Activated T-helper 2 cell treated with anti-CD3 and anti-CD28 coated beads, Interferon-gamma antibody, Interleukin-2, Interleukin-4, amounts not matched to agents 10 μg/mL and 5 μg/mL and 100 μg/mL, durations not matched to agents 14 hours and 24 hours and 36 hours (primary cell): ENCODE measurements at places on chromosomes 4 and X. TPM values are rescaled to one million over a fixed set of nuclear protein-coding genes. Genes with fewer than 3 reads are reported as not detected.
A peak's percentile ranks its signal among the peaks of the same experiment; 100 is the strongest.

GRCh38 chr4:9899306-9900055 is 118.0 kb downstream of the DRD5 start:
- peaks cover 3% of the 10 kb centered on the region for H3K4me1 ChIP-seq
- no peaks in the 10 kb centered on the region for H3K36me3 ChIP-seq
- peaks cover 5% of the 10 kb centered on the region for H3K27me3 ChIP-seq
- H3K27ac ChIP-seq, result no peak overlapping the region
- DNase-seq, result no peak

ELF4 gene
- total RNA-seq, result 31.8 and 33.6 TPM in 2 replicates

SPANXD gene
- not detected in 2 replicates for total RNA-seq

DNA sequence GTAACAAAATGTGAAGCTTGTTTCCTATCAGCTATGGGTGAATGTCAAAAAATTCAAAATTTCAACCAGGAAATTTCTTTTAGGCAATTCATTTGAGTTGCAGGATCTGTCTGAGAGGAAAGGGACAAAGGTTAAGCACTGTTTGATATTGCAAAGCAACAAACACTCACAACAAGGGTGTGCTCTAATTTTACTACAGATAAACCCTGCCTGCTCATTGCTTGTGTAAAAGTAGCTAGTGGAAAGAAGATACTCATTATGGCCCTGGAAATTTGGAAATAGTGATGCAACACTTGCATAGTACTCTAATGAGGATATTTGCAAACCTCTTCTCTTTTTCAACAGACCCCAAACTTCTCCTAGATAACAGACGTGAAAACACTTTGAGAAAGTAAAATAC is 27.1 kb downstream of the FAM47E start:
- H3K27me3 ChIP-seq, result peaks cover 25% of the 10 kb centered on the region
- H3K4me1 ChIP-seq, result no peaks in the 10 kb centered on the region
- no peak overlapping the region for H3K27ac ChIP-seq

DNA sequence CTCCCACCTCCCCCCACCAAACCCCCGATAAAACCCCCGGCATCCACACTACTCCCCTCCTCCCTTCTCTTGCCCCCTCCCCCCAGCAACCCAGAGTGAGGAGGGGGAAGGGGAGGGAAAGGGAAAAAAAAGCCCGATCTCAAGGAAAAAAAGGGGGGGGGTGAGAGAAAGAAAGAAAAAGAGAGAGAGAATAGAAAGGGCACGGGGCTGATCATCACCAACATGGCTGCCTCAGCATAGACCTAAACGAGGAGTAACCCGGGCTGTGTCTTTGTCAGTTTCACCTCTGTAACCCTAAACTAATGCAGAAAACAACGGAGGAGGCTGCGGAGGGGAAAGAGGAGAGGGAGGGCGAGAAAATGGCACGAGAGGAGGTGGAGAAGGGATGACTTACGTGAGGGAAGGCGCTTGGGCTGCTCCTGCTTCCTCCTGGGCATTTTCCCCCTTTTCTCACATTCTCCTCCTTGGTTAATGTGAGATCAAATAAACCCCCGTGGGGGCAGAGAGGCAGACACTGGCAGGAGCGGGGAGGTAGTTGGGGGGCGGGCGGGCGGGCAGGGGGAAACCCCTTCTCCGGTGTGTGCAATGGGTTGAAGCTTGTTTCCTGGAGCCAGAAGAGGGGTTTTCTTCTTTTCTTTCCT is 532 bp downstream of the ZNF827 start:
- no peaks in the 10 kb centered on the region for H3K27me3 ChIP-seq
- peak overlapping the region; percentile 90 for H3K4me3 ChIP-seq
- H3K36me3 ChIP-seq, result peaks cover 17% of the 10 kb centered on the region

GIMD1 gene
- total RNA-seq, result not detected in 2 replicates

GRCh38 chrX:56233682-56234081 is 1.5 kb downstream of the KLF8 start:
- H3K4me1 ChIP-seq, result peaks cover 24% of the 10 kb centered on the region
- DNase-seq, result peak; percentile 18
- H3K27ac ChIP-seq, result peak overlapping the region; percentile 46
- H3K36me3 ChIP-seq, result peaks cover 3% of the 10 kb centered on the region
- H3K4me3 ChIP-seq, result peak overlapping the region; percentile 86

DNA sequence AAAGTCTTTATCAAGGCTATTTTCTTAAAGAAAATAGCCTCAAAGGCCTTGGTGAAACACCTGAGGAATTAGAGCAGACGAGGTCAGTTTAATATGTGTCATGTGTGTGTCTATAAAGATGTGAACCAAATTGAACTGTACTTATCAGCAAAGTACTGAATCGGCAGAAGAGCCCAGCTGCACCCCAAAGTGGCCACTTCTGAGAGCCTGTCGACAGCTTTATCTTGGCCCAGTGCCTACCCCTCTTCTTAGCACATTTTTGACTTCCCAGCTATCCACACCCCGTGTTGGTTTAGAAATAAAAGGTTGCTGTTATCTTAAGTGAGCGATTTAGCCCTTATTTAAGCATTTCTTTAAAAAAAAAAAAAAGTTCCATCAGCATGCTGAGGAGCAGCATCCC is 329.7 kb downstream of the FBXW7 start:
- H3K36me3 ChIP-seq, result no peaks in the 10 kb centered on the region
- no peak overlapping the region for H3K27ac ChIP-seq
- DNase-seq, result no peak
- H3K4me1 ChIP-seq, result no peaks in the 10 kb centered on the region
- peaks cover 15% of the 10 kb centered on the region for H3K27me3 ChIP-seq

GRCh38 chr4:136706942-136707341 is 825.4 kb downstream of the PCDH18 start:
- no peaks in the 10 kb centered on the region for H3K27me3 ChIP-seq
- no peak overlapping the region for H3K27ac ChIP-seq
- H3K4me3 ChIP-seq, result no peak overlapping the region
- no peak for DNase-seq
- no peaks in the 10 kb centered on the region for H3K36me3 ChIP-seq

GRCh38 chrX:789096-789495 is 158.5 kb downstream of the SHOX start:
- H3K4me1 ChIP-seq, result no peaks in the 10 kb centered on the region
- H3K36me3 ChIP-seq, result no peaks in the 10 kb centered on the region
- H3K27me3 ChIP-seq, result peaks cover 14% of the 10 kb centered on the region
- H3K27ac ChIP-seq, result no peak overlapping the region

DNA sequence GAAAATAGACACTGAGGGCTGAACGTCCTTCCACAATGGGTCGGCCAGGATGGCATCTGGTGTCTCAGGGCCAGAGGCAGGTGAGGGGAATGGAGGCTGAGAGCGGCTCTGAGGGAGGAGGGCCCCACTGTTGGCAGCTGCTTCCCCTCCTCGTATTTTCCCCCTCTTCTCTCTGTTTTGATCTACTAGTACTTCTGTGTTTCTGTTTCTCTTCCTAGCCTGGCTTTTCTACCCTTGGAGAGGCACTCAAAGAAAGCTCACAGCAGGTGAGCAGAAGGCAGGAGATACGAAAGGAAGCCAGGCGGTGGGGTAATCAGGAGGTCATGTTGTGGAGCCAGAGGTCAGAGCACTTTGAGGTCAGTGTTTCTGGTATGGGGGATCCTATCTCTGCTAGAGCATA is 151.8 kb upstream of the GATB start:
- no peak overlapping the region for H3K4me3 ChIP-seq
- H3K27ac ChIP-seq, result no peak overlapping the region
- H3K27me3 ChIP-seq, result peaks cover 1% of the 10 kb centered on the region
- DNase-seq, result no peak

HERC3 gene
- 18.9 and 22.1 TPM in 2 replicates for total RNA-seq

DNA sequence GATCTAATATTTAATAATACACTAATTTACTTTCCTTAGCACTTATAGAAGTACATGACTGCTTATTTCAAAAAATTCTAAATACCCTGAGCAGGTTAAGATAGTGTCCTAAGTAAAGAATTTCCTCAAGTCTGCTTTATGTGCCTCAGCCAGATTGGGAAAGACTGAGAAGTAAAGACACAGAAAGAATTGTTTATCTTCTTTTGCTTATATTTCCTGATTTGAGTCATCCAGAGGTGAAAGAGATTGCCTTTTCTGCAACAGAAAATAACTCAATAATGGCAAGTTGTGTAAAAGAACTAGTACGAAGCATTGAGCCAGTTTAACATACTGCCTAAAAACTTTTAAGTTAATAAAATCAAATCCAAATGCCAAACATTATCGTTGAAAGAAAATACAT is 45.0 kb downstream of the NAF1 start:
- peaks cover 1% of the 10 kb centered on the region for H3K4me1 ChIP-seq
- no peak overlapping the region for H3K4me3 ChIP-seq
- peaks cover 23% of the 10 kb centered on the region for H3K36me3 ChIP-seq
- H3K27ac ChIP-seq, result no peak overlapping the region
- H3K27me3 ChIP-seq, result no peaks in the 10 kb centered on the region

GRCh38 chr4:126859872-126860271 is 772.9 kb upstream of the INTU start:
- H3K27me3 ChIP-seq, result no peaks in the 10 kb centered on the region
- no peak overlapping the region for H3K27ac ChIP-seq
- H3K4me1 ChIP-seq, result no peaks in the 10 kb centered on the region
- no peak for DNase-seq
- no peak overlapping the region for H3K4me3 ChIP-seq

GRCh38 chrX:99719140-99719539 is 690.9 kb downstream of the PCDH19 start:
- H3K27me3 ChIP-seq, result no peaks in the 10 kb centered on the region
- DNase-seq, result no peak
- H3K4me1 ChIP-seq, result no peaks in the 10 kb centered on the region
- no peak overlapping the region for H3K27ac ChIP-seq
- H3K4me3 ChIP-seq, result no peak overlapping the region

TMEM31 gene
- total RNA-seq, result not detected in 2 replicates

DNA sequence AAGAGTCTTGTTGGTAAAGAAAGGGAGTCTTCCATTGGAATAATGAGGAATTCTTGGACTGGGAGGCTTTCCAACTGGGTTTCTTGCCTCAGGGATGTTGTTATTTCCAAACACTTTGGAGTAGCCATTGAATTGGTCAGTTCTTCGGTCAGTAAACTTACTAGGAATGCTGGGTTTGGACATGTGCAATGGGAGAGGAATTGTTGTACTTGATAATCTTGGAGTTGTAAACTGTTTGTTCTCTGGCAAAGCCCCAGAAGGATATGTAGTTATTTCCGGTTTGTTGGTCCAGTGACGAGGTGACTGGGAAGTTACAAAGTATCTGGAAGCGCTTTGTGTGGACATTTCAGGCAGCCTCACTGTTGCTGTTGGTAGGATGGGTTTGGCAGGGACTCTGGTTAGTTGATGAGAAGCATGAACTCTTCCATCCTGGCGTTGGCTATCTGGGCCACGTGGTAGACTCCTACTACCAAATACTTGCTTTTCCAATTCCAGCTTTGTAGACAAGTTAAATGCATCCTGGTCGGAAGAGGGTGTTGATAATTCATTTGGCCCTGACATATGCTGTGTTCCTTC is 25.9 kb downstream of the MXRA5 start:
- no peak for DNase-seq
- H3K36me3 ChIP-seq, result no peaks in the 10 kb centered on the region
- no peak overlapping the region for H3K4me3 ChIP-seq
- H3K27me3 ChIP-seq, result no peaks in the 10 kb centered on the region
- H3K4me1 ChIP-seq, result no peaks in the 10 kb centered on the region

DNA sequence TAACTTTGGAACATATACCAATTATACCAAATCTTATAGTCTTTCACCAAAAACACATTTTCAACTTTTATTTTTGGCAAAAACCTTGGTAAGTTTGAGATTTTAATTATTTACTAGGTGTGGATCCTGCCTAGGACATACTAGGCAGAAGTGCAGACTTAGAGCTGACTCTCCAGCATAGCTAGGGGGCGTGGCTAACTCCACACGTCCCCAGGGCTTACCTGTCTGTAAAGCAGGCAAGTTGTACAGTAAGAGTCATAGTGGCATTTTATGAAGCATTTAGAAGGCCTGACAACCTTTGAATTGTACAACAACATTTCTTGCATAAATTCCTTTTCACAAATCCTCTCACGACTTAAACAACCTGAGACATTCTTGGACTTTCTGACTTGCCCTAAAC is 19.2 kb upstream of the GRPEL1 start:
- H3K4me3 ChIP-seq, result no peak overlapping the region
- DNase-seq, result no peak
- peaks cover 2% of the 10 kb centered on the region for H3K4me1 ChIP-seq
- no peak overlapping the region for H3K27ac ChIP-seq
- peaks cover 32% of the 10 kb centered on the region for H3K27me3 ChIP-seq

DNA sequence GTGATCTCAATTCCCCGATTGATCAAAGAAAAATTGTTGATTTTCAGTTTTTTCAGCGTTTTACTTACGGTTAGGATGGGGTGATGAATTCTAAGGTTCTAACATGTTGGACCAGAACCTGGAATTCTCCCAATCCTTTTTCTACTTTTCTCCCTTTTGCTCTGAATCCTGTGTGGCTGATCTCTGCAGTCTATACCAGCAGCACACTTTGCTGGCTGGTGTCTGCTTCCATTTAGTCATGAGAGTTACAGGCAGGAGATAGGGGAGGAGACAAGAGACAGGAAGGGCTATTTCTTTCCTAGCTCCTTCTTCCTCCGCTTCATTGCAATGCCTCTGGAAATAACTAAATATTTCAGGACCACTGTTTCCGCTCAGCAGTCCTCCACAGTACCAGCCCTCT is 623.9 kb downstream of the CENPC start:
- H3K4me1 ChIP-seq, result no peaks in the 10 kb centered on the region
- no peaks in the 10 kb centered on the region for H3K36me3 ChIP-seq
- H3K4me3 ChIP-seq, result no peak overlapping the region
- no peak for DNase-seq

DUSP9 gene
- total RNA-seq, result 0.11 and 0.16 TPM in 2 replicates

DNA sequence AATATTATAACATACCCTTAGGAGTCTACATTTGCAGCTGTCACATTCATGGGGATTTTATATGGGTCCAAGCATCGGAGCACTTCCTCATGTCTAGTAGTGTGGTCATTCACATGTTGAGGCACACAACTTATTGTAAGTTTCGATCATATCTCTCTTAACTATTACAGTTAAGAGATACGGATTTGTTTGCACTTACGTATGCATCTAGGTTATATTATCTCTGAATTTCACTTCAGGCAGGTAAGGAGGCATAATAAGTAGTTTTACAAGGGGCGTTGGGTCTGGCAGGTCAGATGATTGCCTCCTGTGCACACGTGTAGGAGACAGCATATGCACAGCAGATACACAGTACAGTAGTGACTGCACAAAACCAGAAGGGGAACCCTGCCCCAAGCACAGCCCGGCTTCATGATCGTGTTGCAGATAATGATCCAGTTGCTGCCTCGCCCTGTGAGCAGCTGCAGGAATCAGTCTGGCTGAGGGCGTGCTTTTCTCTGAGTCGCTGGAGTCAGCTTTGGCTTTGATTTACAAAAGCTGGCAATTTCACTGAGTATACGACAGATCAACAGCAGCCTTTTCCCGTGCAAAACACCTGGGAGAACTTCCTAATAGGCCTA is 302.9 kb upstream of the GATB start:
- H3K27ac ChIP-seq, result no peak overlapping the region
- peak; percentile 45 for DNase-seq
- H3K27me3 ChIP-seq, result peaks cover 9% of the 10 kb centered on the region
- no peak overlapping the region for H3K4me3 ChIP-seq

CPE gene
- 0.18 and 0.30 TPM in 2 replicates for total RNA-seq

GRCh38 chr4:95086551-95086950 is 328.8 kb downstream of the BMPR1B start:
- H3K4me3 ChIP-seq, result no peak overlapping the region
- H3K27ac ChIP-seq, result no peak overlapping the region
- no peaks in the 10 kb centered on the region for H3K36me3 ChIP-seq
- peaks cover 12% of the 10 kb centered on the region for H3K27me3 ChIP-seq

REELD1 gene
- not detected in 2 replicates for total RNA-seq

MAGEA1 gene
- not detected in 2 replicates for total RNA-seq

GRCh38 chr4:159250751-159251325 is 148.0 kb downstream of the RAPGEF2 start:
- no peak overlapping the region for H3K27ac ChIP-seq
- H3K36me3 ChIP-seq, result no peaks in the 10 kb centered on the region
- H3K4me1 ChIP-seq, result peaks cover 8% of the 10 kb centered on the region
- no peaks in the 10 kb centered on the region for H3K27me3 ChIP-seq
- H3K4me3 ChIP-seq, result no peak overlapping the region

IL15 gene
- 0.16 and 0.59 TPM in 2 replicates for total RNA-seq

CFI gene
- total RNA-seq, result 0.21 and 0.62 TPM in 2 replicates
